ENCODE measurements at places on chromosomes 4 and X. TPM values are rescaled to one million over a fixed set of nuclear protein-coding genes. Genes with fewer than 3 reads are reported as not detected.

ADH1C gene
- total RNA-seq: 17.2 TPM

MAGEA1 gene
- total RNA-seq: not detected

CFAP47 gene
- 0.09 TPM for total RNA-seq

C4orf36 gene
- total RNA-seq: 0.88 TPM

NRK gene
- 0.16 TPM for total RNA-seq

MAOB gene
- 4.3 TPM for total RNA-seq

PCDH11X gene
- not detected for total RNA-seq

GDPD2 gene
- total RNA-seq: not detected

NDUFC1 gene
- 20.8 TPM for total RNA-seq

TLR2 gene
- total RNA-seq: 3.3 TPM

CDKL2 gene
- 0.90 TPM for total RNA-seq

TRIM61 gene
- 0.14 TPM for total RNA-seq

GPR34 gene
- total RNA-seq: 0.85 TPM

PCDH7 gene
- total RNA-seq: 0.25 TPM

SMIM31 gene
- total RNA-seq: 0.94 TPM

ANXA3 gene
- total RNA-seq: 18.7 TPM

CLGN gene
- 0.65 TPM for total RNA-seq

APOOL gene
- total RNA-seq: 13.7 TPM

DAPP1 gene
- total RNA-seq: 0.55 TPM

XAGE3 gene
- total RNA-seq: not detected

SLC2A9 gene
- total RNA-seq: 2.4 TPM

MAGEH1 gene
- total RNA-seq: 14.7 TPM

NIPAL1 gene
- 4.4 TPM for total RNA-seq

MAGEA2B gene
- not detected for total RNA-seq

TLR10 gene
- 0.04 TPM for total RNA-seq

SHROOM3 gene
- total RNA-seq: 13.4 TPM

PSMD10 gene
- total RNA-seq: 7.8 TPM

CYBB gene
- 3.2 TPM for total RNA-seq

TMEM47 gene
- 3.8 TPM for total RNA-seq

STAP1 gene
- total RNA-seq: not detected

XG gene
- total RNA-seq: not detected

GLOD5 gene
- total RNA-seq: 0.37 TPM

PDGFRA gene
- total RNA-seq: 43.0 TPM

BEND2 gene
- total RNA-seq: not detected

TMEM144 gene
- total RNA-seq: 5.1 TPM

TMPRSS11A gene
- total RNA-seq: not detected

RAI2 gene
- total RNA-seq: 5.2 TPM

F9 gene
- total RNA-seq: not detected

ZNF827 gene
- 13.8 TPM for total RNA-seq

CD40LG gene
- total RNA-seq: 0.19 TPM

PNMA6F gene
- total RNA-seq: not detected

LAGE3 gene
- total RNA-seq: 9.5 TPM

ARHGAP36 gene
- total RNA-seq: not detected

MAGEA10 gene
- total RNA-seq: not detected

NXF2B gene
- total RNA-seq: not detected

ZDHHC15 gene
- total RNA-seq: 0.60 TPM

PRSS12 gene
- 7.9 TPM for total RNA-seq

VSIG1 gene
- 1.8 TPM for total RNA-seq

RXFP1 gene
- 0.06 TPM for total RNA-seq

CHST7 gene
- total RNA-seq: 1.3 TPM

Data from pancreas (tissue), 10 donors.